Stimulated activated CD8-positive, alpha-beta memory T cell treated with anti-CD3 and anti-CD28 coated beads, Interleukin-4, amount 100 ng/mL, for 24 hours (primary cell): ENCODE measurements at places on chromosomes 2 and 18.

DNA sequence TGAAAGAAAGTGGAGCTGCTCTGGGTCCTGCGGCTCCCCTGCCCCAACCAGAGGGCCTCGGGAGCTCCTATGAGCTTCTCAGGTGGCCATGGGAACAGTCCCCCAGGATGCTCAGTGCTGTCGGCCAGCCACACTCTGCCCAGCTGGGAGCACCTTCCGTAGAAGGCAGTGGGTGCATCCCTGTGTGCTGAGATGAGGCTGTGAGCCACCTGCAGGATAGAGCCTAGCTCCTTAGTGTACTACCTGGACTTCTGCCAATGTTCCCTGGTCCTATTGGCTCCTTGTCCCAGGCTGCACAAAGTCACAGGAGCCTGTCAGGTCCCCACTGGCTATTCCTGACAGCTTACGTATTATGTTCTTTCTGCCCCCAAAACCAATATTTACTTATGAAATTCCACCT is 16.1 kb downstream of the PRELID3A start:
- no peak for DNase-seq

- DNase-seq: peak; percentile 1
Observed at GRCh38 chr18:57833441-57834101, 30.5 kb upstream of the ATP8B1 start.

- DNase-seq: no peak
Observed at GRCh38 chr2:230908595-230909191, 16.3 kb downstream of the GPR55 start.

DNA sequence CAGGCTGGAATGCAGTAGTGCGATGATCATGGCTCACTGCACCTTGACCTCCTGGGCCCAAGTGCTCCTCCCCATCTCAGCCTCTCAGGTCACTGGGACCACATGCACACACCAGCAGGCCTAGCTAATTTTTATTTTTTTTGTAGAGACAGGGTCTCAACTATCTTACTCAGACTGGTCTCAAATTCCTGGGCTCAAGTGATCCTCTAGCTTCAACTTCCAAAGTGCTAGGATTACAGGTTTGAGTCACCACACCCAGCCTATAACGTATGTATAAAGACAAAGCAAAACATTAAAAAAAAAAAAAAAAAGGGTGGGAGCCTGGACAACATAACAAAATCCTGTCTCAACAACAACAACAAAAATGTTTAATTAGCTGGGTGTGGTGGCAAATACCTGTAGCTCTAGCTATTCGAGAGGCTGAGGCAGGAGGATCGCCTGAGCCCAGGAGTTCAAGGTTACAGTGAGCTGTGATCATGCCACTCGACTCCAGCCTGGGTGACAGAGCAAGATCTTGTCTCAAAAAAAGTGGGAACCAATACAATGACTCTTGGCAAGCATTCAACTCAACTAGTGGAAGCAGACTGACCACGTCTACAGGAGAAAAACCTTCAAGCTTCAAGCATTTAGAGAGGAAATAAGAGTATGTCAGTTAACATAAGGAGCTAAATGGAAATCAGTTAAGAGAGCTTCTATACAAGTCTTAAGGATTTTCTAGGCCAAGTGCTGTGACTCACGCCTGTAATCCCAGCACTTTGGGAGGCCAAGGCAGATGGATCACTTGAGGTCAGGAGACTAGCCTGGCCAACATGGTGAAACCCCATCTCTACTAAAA is 2.6 kb downstream of the GTF3C2 start:
- no peak for DNase-seq

- no peak for DNase-seq
Observed at GRCh38 chr18:10062302-10063300, 148.8 kb downstream of the VAPA start.

- no peak for DNase-seq
Observed at GRCh38 chr2:96093528-96093927, 22.8 kb downstream of the ADRA2B start.

GRCh38 chr18:378079-378478 is 110.2 kb upstream of the THOC1 start:
- no peak for DNase-seq

GRCh38 chr18:35469725-35470124 is 28.0 kb downstream of the INO80C start:
- DNase-seq: no peak

DNA sequence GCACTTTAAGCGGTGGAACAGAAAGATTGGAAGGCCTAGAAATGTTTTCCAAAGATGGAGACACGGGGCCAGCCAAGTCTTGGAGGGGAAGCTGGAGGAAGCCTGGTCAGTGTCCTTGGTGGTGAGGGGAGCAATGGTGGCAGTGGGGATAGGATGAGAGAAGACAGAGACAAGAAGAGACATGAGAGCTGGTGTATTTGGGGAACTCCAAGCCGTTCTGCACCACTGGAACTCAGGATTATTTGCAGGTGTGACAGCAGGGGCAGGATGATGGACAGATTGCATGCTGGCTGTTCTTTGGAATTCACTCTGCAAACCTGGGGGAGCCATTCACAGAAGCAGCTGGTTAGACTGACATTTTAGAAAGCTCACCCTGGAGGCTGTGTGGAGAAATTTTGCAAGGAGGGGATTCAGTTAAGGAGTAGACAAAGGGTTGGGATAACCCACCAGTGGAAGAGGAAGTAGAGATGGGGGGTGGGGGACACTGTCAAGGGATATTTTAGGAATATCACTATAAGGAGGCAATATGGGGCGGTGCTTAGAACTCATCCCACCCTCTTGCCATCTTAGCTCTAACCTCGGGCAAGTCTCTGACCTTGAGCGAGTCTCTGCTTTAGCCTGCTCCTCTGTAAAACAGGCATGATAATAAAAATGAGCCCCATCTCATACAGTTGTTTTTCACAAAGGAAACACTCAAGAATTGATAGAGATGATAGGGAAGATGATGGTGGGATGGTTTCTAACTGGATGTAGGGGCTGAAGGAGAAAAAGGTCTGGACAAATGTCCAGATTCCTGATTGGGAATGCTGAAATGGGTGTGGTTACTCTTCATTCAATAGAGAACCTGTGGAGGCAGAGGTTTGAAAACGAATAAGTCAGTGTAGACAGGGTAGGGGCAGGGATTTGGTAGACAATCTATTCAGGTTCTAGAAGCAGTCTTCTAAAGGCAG is 175.8 kb downstream of the MYCN start:
- no peak for DNase-seq

- no peak for DNase-seq
Observed at GRCh38 chr2:143974262-143974661, 545.7 kb downstream of the ZEB2 start.

DNA sequence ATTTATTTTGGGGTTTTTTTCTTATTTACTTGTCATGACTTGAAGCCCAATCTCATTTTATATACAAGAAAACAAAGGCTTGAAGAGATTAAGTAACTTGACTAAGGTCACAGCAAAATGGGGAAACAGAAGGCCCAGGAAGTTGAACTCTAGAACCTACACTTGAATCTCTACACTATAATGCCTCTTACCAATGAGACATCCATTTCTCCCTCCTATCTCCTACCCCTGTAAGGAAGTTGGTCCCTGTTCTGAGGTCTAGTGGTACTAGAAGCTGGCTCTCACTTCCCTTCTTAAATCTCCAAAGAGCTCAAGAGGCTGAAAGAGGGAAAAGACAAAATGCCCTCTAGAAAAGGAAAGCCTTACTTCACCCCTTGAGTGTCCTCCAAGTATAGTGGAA is 25.5 kb upstream of the IHH start:
- no peak for DNase-seq

DNA sequence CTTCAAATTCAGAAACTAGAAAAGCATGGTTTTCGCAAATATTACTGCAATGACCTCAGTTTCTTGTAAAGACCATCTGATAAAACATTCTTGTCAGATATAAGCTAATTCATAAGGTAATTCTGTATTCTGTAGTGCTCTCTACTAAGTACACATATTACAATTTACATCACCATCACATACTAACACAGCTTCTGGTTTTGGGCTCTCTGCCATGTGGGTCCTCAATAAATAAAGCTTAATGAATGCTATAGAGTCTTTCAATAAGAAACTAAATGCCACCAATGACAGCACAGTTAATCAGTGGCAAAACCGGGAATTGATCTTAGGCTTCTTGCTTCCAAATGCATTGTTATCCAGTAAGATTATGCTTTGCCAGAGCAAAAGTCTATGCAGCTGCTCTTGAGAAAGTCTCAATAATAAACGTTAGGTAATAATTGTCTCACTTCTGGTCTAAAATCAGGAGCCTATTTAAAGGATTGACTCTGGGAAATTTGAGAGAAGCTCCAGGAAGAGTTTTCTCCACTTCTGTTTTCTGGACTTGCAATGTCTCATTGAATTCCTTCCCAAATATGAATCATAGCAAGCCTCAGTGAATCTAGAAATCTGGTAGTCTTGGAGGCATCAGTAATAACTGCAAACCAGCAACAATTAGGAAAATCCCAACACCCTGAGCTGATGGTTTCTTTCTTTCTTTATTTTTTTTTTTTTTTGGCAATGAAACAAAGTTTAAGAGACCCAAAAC is 67.9 kb upstream of the RAPGEF4 start:
- DNase-seq: no peak

GRCh38 chr18:50099725-50100407 is 95.1 kb downstream of the MYO5B start:
- DNase-seq: no peak

GRCh38 chr2:189866296-189866695 is 82.0 kb downstream of the PMS1 start:
- DNase-seq: no peak

GRCh38 chr2:206084439-206084869 is 1.5 kb downstream of the INO80D start:
- no peak for DNase-seq

GRCh38 chr18:32048507-32049091 is 30.0 kb downstream of the RNF125 start:
- DNase-seq: no peak

DNA sequence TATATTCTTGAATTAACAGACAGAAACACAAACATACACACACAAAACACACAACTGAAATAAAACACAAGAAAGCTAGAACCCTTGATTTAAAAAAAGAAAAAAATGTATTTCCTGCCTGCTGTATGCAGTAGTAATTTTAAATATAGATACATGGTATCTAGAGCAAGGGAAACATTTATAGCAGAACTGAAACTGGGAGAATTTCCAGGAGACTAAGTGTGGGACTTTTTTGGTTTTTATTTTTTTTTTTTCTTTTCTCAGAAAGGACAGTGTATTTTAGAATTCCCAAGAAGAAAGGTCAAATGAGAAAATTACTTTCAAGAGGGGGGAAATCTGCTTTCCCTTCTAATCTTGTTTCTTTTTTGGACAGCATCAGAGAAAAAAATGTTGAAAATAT is 558.9 kb upstream of the PKDCC start:
- DNase-seq: no peak

- DNase-seq: no peak
Observed at GRCh38 chr2:15243762-15244161, 317.4 kb downstream of the NBAS start.

DNA sequence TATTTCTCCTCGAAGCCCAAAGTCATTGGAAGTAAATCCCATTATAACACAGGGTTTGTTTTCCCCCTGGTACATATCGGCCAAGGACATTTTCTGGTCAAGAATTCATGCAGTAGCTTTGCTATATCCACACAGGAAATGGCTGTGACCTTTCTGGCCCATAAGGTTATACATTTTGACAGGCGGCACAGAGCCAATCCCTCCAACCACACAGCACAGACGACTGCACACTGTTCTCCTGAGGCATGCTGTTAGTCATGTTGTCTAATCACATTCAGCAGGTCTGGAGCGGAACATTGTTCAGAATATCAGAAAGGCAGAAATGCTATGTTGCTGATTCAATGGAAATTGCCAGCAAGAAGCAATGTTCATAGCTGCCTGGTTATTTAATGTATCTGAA is 742.3 kb upstream of the SLC8A1 start:
- no peak for DNase-seq

GRCh38 chr2:11625671-11626070 is 44.3 kb downstream of the NTSR2 start:
- DNase-seq: no peak

GRCh38 chr2:181887045-181887444 is 4.5 kb upstream of the ITPRID2 start:
- DNase-seq: no peak

GRCh38 chr2:116874021-116874420 is 940.5 kb upstream of the DDX18 start:
- no peak for DNase-seq

DNA sequence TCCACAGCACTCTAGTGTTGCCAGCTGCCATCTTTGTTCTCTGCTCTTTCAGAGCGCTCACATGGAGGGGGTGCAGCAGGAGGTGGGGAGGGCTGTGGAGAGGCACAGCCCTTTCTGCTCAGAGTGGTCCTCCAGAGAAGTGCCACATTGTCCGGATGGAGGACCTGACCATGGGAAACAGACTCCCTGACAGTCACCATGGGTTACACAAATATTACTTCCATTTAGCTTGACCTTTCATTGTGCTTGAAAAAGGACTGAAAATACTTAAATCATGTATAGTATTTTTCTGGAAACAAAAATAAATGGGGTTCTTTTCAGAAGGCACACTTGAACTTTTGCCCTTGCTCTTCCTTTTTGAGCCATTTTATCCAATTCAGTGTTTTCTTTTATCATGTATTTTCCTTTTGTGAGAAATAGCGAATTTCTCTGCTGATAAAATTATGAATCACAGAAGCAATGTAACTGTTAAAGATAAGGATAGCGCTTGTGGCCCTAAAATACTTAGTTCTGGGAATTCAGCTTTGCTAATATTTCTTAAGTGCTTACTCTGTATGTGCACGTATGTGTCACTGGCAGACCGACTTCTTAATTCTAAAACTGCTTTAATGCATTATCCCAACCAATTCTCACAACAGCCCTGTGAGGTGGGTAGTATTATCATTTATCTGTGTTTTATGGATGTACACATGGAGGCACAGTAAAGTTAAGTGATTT is 34.2 kb downstream of the SPATS2L start:
- DNase-seq: no peak

DNA sequence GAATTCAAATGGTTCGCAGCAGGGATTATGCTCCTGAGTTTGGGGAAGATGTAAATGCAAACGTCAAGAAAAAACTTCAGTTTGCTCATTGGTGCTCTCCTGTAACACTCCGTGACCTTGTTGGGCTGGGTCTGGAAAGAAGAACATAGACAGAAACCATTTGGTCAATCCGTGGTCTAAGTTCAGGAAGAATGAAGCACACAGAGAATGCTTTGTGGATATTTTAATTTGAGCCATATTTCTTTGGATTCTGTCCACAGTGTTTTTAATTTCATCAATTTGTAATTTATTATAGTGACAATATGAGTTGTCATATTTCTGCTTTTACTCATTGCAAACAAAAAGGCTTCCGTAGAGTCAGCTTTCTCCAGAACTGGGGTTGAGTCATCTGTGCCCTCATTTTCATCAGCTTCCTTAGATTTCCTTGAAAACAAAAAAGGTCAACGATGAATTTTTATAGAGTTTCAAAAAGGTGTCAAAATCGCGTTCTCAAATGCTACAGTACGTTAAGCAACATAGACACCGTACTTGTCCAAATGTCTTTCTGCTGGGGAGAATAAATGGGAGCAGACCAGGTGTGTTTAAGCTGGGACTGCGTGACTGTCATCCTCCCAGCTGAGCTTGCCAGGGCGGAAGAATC is 606.4 kb downstream of the RNF144A start:
- no peak for DNase-seq

DNA sequence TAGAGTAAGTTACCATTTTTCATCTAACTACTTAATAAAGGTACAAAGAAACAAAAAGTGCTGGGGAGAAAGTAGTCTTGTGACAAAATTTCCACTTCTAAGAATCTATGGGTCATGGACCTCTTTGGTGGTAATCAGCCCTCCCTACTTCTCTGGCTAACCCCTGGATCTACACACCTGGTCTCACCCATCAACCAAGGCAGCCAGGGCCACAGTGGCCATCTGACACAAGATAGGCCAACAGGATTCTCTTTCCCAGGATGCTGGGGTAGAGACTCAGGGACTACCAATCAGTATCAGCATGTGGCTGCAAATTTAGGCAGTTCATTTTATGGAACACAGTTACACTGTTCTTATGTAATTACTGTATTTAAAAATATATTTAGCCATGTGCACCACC is 17.8 kb downstream of the RNF149 start:
- DNase-seq: no peak
